Right lung (tissue), 10 donors: ENCODE measurements at places on chromosomes 5 and 9.

DNA sequence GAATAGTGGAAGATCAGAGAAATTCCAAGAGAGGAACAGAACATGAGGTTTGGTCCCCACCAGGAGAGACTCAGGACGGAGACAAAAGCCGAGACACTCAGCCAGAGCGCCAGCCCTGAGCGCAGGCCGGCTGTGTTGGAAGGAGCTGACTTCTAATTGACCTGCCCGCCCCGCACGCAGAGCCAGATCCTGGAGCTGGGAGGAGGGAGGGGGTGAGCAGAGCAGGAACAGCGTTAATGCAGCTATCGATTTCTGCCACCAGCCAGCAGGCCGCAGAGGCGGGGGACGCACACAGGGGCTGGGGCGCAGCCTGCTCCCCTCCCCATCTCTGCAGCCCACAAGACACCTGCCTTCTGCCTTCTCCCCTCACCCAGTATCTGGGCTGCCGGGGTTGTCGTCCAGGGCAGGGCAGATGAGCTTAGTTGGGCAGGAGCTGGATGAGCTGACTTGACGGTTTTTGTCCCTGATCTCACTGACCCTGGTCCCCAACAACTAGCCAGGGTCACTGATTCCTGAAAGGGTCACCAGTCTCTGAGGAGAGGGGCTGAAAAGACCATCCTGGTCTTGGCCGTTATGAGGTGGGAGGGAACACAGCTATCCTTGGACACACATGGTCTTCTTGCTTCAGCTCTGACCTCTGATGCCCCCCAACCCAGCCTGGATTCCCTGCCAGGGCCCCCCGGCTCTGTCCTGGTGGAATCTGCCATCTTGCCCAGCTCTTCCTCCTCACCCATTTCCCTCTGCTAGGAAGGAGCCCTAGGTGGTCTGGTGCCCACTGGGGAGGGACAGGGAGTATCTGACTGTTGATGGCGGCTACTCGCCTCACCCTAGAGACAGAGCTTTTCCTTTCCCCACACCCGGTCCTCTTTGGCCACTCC is 29.8 kb downstream of the CXXC5 start:
- no peak for DNase-seq

DNA sequence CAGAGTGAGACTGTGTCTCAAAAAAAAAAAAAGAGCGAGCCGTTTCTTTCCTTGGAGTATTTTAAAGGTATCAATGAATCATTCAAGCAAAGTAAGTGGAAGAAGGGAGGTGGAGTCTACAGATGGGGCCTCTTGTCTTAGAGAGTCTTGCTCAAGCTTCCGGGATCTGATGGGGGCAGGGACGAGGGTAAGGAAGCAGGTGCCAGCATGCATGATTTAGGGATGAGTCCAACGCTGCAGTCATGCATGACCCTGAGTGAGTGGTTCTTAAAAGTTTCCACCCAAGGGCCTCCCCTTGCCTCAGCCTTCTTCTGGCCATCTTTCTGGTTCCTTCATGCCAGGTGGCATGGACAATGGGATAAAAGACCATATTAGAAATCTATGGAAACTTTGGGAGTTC is 79.6 kb downstream of the MYO10 start:
- DNase-seq = no peak

- no peak for DNase-seq
These were observed 18.6 kb downstream of the SLC23A1 start for GRCh38 chr5:139364466-139364865.

- DNase-seq = no peak
These were observed 17.0 kb downstream of the SRP19 start for GRCh38 chr5:112878101-112878500.

DNA sequence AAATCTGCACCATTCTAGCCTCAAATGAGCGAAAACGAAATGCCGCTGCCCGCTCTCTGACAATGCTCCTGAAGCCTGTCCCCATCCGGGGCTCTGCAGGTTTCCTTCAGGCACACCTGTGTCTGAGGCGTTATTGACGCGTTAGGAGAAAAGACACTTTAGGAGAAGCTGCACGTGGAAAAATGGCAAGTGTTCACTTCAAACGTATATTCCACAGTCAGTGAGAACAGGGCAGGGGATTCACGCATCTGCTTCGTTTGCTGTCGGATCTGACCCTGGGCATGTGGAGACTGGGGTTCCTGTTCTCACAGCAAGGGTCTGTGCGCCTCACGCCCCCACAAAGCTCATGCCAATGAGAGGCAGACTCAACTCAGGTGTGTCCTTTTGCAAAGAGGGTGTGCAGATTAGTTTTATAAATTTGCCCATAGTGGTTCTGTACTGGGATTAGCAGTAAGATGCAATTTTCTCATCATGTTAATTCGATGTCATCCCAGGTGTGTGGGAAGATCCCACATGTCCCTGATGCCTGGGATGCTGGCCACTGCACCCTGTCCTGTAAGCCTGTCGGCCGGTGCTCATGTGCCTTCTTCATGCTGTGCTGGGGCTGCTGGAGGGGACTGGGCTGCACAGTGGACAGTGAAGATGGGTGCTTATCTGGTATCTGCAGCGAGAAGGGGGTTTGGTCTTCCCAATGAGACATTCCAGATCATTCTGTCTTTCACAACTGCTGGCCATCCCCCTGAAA is 11.2 kb upstream of the TBC1D9B start:
- no peak for DNase-seq

DNA sequence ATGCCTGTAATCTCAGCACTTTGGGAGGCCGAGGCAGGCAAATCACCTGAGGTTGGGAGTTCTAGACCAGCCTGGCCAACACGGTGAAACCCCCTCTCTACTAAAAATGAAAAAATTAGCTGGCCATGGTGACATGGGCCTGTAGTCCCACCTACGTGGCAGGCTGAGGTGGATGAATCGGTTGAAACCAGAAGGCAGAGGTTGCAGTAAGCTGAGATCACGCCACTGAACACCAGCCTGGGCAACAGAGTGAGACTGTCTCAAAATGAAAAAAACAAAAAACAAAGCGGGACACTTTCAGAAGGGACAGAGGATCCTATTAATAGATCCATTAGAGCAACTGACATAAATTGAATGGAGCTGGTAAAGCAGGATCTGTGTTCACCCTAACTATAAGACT is 89.6 kb upstream of the SGCD start:
- DNase-seq = no peak

GRCh38 chr5:172451771-172452197 is 2.5 kb downstream of the SH3PXD2B start:
- DNase-seq = no peak

DNA sequence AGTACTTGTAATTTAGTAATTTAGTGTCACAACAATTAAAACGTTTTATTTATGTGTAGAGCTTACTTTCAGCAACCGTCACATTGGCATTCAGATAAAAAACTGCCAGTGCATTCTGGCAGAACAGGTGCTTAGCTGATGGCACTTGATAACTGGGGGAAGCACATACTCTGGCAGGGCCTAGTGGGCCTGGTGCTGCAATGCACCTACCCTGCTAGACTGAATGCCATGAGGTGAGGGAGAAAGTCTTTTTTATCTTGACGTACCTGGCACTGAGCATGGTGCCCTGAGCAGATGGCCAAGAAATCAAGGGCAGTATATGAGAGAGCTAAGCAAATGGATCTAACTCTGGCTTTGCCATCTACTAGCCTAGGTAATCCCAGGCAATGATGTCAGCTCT is 280.6 kb upstream of the EFNA5 start:
- DNase-seq = no peak

DNA sequence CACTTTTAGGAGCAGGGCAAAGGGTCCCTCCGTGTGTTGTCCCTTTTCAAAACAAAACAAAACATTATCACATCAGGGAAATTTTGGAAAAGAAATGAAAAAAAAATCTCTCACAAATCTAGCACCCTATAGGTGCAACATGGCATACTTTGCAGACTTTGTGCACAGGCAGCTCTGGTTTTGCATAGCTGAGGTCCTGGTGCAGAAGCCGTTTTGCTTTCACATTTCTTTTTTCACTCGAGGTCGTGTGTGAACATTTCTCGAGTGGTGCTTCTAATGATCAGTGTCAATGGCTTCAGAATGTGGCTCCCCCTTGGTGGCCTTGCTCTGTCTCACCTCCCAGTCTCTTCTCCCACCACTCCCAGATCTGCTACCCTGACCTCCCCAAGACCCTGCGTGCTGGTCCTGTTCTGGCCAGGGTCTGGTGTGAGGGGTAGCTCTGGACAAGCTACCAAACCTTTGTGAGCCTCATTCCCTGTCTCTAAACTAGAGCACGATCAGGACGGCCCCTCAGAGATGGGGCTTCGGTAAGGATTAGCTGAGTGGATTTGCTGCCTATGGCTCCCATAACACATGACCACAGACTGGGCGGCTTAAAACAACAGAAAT is 258.0 kb downstream of the NSG2 start:
- DNase-seq = no peak

DNA sequence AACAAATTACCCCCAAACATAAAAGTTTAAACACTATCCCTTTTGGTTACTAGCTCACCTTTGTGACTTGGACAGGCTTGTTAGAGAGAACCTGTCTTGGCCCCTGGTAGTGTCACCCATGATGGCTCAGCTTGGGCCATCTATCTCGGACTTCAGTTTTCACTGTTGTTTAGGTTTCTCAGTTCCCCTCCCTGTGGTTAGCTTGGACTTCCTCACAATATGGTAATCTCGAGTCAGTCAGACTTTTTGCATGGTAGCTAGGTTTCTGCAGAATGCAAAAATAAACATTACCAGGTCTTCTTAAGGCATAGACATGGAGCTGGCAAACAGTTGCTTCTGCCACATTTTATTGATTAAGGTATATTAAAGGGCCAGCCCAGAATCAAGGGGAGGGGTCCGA is 324.3 kb upstream of the RORB start:
- DNase-seq = no peak

DNA sequence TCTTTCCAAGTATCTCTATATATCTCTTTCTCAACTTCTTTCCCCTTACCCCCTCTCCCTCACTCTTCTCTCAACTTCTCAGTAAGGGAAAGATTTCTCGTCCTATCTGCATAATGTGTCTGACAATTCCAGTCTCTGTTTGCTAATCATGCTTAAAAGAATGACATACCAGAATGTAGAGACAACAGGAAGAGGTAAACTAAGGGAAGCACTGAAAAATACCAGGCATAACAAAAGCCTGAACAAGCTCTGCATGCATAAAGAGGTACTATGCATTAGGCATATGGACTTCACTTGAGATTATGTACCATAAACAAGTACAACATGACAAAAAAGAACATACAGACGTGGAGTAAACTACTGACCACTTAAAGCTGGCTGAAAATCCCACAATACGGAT is 62.6 kb downstream of the SEMA5A start:
- DNase-seq = no peak

DNA sequence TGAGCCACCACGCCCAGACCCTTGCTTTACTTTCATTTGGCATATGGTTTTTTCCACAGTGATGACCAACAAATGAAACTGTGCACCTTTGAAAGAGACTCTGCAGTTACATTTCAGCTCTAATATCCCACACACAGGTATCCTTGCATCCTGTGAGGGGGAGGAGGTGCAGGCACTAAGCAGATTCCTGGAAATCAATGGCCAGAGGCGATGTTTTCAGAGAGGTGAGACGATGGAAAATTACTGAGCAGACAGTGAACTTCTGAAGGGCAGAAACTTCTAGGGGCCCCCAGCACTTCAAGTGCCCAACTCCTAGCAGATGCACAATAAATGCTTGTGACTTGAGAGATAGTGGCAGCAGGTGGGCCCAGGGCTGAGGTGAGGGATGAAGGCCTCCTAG is 29.8 kb upstream of the GNE start:
- no peak for DNase-seq

GRCh38 chr5:73507062-73507461 is 8.8 kb downstream of the BTF3 start:
- DNase-seq = no peak

- DNase-seq = no peak
These were observed 380.7 kb downstream of the MRPS30 start for GRCh38 chr5:45189481-45189880.

- DNase-seq = no peak
These were observed 761 bp downstream of the REEP2 start for GRCh38 chr5:138439477-138440158.

GRCh38 chr9:113990570-113990907 is 87.6 kb downstream of the AMBP start:
- DNase-seq = no peak

- DNase-seq = no peak
These were observed 2.8 kb upstream of the BNC2 start for GRCh38 chr9:16873126-16873802.

DNA sequence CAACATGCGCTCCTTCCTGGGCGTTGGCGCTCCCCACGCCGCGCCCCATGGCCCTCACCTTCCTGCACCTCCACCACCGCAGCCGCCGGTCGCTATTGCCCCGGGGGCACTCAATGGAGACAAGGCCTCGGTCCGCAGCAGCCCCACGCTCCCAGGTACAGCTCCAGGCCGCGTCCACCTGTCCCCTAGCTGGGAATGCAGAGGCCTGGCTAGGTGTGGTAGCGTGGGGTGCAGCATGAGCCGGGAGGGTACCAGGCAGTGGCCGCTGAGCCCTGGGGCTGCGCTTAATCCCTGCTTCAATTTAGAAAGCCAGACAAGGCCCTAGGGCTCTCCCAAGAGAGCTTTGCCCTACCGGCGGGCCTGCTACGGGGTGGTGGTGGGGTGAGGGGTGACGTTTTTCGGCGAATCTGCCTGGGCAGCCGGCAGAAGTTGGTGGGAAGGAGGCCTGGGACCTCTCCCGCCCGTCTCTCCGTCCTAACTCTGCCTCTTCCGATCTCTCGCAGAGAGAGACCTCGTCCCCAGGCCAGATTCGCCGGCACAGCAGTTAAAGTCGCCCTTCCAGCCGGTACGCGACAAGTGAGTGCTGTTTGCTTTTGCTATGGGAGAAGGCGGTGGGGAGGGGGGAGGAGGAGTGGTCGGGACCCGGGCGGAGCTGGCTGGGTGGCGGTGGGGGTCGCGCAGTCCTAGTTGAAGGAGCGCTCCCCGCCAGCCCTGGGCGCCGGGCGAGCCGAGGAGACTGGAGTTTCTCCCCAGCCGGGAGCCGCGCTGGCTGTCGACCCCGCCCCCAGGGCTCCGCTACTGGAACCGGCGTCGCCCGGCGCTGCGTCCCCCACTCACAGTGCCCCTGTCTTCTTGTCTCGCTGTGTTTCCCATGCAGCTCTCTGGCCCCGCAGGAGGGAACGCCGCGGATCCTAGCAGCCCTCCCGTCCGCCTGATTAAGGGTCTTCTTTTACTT is 4.8 kb downstream of the IRX1 start:
- DNase-seq = no peak

DNA sequence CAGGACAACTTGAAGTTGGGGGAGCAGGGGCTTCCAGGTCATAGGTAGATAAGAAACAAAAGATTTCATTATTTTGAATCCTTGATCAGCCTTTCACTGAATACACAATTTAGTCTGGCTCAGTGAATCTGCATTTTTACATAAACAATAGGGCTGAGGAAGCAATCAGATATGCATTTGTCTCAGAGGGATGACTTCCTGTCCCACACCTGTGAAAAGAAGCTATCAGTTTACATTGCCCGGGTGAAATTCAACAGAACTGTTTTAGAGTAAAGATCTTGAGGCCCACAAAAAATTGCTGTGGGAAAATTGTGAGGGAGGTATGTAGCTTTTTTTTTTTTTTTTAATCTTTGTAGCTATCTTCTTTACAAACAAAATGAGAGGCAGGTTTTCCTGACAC is 38.3 kb downstream of the DNAJB5 start:
- DNase-seq = no peak
